ENCODE measurements at places on chromosomes 2 and 18.
A peak's percentile ranks its signal among the peaks of the same experiment; 100 is the strongest.

DNA sequence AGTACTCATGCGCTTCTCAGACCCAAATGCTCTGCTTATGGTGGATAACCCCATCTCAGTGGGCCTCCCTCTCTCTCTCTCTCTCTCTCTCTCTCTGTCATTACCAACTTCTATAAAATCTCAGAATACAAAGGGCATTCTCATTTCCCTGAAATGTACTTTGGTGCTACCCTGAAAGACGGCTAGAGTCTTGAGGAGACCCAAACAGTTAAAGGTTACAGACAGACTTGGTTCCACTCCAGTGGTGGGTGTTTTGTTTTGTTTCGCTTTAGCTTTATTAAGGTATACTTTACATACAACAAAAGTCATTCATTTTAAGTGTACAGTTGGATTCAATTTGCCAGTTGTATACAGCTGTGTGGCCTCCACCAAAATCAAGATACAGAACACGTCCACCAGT lies 60.9 kb downstream of the BCL11A start:
- no peak for DNase-seq

GRCh38 chr18:11955239-11956029 lies 25.9 kb upstream of the IMPA2 start:
- no peak for DNase-seq

DNA sequence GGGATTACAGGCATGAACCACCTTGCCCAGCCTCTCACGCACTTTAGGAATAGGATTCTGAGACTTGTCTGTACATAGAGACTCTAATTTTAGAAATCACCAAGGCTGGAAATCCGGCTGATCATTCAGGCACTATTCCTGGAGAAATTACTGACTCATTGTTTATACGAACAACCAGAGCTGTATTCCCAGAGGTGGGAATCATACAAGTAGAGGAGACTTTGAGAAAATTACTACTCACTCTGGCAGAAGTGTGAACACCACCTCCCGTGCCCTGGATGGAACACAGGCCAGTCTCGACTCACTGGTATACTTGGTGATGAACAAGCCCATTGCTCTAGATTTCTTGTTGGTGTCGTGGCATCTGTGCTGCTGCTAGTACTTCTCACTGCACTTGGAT lies 5.8 kb upstream of the ADNP2 start:
- no peak for DNase-seq

GRCh38 chr18:10152475-10152874 lies 238.7 kb downstream of the VAPA start:
- DNase-seq, result no peak

DNA sequence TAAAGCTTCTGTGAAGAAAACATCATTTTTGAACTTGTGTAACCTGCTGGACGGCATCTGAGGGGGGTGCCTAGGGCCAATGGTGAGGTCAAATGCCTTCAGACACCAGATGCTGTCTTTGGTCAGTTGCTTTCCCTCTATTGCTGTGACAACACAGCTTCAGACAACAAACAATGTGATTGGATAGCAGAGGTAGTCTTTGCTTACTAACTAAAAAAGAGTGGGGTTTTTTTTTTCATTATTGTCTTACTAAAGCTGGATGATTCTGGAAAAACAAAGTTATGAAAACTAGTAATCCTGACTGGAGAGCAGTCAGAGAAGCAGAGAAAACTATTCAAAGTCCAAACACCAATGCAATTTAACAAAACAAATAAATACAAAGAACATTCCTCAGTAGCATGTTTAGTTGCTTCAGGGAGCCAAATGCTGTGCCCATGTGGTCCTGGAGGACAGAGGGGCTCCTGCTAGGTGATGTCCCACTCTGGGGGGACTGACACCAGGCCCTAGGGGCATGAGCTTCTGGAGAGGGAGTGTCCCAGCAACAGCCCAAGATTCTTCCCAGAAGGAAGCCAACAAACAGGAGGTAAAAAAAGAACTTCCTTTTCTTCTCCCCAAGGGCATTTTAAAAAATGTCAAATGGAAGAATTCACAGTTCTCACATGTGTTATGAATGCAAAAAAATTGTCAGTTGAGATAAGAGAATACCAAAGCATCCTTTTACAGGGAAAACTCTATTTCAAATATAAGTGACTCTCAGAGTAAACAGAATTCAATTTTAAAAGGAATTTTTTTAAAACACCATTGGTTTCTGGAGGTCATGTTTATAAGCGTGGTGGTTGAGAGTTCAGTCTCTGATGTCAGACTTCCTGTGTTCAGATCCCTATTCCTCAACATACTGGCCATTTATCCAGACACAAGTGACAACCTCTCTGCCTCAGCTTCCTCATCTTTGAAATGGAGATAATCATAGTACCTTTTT lies 181.1 kb upstream of the PGAP1 start:
- DNase-seq, result no peak

DNA sequence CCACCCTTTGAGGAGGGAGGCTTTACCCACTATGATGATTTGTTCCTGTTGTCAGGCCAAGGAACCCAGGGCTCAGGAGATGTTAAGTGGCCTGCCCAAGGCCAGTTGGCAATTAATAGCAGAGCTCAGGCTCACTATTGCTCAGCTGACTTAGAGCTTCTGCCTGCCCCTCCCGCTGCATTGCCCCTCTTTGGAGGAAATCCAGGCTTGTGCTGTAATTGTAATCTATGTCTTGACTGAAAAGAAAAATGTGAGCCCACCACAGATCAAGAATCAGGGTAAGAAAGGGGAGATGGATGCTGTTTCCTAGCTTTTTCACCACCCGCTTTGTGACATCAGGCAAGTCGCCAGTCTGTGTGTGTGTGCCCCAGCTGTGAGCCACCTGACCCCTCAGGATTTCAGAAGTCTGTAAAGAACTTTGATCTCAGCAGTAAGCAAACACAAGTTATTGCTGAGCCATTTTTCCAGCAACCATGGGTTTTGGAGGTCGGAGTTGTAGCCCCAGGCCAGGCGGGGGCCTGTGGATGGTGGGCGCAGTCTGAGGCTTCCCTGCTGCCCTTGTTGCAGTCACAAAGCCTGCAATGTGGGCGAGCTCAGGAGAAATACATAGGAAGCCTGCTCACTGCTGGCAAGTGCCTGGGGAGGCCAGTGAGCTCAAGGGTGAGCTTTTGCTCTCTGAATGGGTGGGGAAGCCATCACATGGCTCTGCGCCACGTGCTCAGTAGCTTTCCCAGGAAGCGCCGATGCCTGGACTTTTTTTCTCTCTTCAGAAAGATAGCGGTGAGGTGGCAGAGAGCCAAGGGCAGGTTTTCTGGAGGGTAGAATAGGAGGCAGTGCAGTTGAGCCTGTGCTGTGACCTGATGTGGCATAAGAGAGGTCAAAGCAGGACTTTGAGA lies 6.1 kb downstream of the CABLES1 start:
- no peak for DNase-seq

DNA sequence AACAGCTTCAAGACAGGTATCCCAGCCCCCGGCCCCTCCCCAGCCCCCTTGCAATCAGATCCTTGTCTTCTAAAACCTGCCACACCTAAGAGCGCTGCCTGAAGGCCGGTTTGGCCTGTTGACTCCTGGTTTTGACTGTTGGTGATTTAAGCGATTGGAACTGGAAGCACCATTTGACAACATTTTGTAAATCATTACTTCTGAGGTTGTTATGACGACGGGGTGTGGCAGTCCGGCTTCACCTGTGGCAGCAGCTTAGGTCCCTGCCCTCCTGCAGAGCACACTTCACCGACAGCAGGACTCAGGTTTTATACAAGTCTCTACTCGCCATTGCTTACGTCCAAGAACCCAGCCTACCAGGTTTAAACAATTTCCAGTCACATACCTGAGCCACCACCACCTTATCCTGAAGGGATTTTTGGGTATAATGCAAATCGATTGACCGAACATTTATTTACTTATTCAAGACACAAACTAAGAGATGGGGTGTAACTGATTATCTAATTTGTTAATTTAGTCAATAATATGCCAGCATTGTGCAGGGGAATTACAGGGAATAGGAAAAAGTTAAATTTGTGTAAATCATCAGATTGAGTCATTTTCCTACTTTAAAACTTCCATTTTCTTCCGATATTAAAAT lies 707 bp upstream of the DGUOK start:
- no peak for DNase-seq

DNA sequence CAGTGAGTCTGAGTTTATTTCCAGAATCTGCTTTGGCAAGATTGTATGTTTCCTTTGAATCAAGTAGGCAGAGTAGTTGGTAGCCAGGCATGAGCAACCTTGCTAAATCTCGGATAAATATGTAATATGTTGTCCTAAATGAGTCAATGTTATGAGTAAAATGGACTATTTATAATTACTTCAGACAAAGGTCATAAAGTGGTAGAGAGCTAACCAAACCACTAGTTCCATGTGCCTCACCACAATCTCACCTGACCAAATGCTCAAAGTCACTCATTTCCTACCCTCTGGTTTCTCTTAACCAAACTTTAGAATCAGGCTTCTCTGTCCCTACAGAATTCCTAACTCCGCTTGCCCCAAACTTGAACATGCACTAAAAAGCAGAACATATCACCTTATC lies 261.2 kb upstream of the FSIP2 start:
- no peak for DNase-seq

GRCh38 chr2:59151805-59152204 lies 910.7 kb upstream of the FANCL start:
- DNase-seq, result no peak

- DNase-seq, result no peak
Measured at GRCh38 chr2:105377871-105378270, 21.0 kb downstream of the FHL2 start.

DNA sequence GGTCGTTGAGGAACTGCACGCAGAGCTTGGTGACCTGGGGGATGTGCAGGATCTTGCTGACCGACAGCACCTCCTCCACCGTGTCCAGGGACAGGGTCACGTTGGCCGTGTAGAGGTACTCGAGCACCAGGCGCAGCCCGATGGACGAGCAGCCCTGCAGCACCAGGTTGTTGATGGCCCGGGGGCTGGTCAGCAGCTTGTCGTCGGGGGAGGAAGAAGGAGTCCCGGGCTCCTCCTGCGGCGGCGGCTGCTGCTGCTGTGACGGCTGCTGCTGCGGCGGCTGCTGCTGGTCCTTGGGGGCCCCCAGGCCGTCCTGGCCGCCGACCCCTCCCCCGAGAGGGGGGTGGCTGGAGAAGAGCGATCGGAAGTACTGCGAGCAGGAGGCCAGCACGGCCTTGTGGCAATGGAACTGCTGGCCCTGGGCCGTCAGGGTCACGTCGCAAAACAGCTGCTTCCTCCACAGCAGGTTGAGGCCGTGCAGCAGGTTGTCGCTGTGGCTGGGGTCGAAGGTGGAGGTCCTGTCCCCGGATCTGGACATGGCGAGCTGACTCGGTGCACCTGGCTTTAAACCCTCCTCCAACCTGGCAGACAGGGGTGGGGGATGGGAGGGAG lies 2.7 kb downstream of the KLHL14 start:
- no peak for DNase-seq

DNA sequence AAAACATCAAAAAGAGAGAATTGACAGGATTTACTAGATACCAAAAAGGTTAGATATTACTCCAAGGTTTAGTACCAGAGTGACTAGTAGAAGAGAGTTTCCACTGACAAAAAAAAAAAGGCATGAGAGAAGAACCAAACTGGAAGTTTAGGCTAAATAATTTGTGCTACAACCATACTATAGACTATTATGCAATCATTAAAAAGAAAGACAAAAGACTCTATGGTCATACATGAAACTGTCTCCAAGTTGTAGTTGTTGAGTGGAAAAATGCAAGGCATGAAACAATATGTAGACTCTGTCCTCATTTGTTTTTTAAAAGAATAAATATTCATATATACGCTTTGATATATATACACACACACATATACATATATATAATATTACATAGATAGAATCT lies 1.7 kb upstream of the EXOC6B start:
- no peak for DNase-seq

GRCh38 chr2:112465382-112465781 lies 16.6 kb upstream of the TTL start:
- DNase-seq, result no peak

- DNase-seq, result peak; percentile 83
Measured at GRCh38 chr2:21633466-21633865, 509.7 kb downstream of the TDRD15 start.

DNA sequence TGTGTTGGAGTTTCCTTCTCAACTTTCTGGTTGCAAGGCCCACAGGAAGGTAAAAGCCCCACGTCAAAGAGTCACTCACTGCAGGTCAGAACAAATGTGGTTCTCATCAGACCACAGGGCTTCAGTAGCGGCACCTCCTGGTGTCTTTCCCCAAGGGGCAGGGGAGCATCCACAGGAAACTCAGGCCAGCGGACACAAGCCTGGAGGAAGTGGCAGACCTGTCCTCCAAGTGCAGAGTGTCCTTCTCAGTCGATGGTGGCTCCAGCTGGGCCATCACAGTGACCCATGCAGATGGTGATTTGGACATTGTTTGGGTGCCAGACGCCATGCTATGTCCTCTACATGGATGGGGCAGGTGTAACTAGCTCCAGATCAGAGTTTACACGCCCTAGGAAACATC lies 84.9 kb downstream of the ACKR3 start:
- DNase-seq, result no peak

GRCh38 chr2:208565690-208566416 lies 159.3 kb downstream of the PTH2R start:
- DNase-seq, result no peak

- no peak for DNase-seq
Measured at GRCh38 chr2:143909577-143910353, 610.2 kb downstream of the ZEB2 start.

DNA sequence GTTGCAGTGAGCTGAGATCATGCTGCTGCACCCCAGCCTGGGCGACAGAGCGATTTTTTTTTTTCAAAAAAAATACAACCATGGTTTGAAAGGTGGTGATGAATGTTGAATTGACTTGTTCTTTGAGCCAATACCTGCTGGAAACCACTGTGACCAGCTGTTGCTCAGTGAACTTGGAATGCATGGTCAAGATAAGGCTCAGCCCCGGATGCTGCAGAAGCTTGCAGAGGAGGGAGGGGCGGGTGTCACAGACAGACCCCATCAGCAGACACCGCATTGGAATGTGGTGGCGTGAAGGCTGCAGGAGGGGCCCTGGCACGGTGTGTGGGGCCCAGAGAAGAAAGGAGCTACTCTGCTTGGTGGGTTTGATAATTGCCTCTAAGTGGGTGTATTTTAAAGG lies 91.6 kb downstream of the ITGB1BP1 start:
- no peak for DNase-seq

GRCh38 chr2:127655209-127656073 lies 9.5 kb downstream of the GPR17 start:
- DNase-seq, result no peak

DNA sequence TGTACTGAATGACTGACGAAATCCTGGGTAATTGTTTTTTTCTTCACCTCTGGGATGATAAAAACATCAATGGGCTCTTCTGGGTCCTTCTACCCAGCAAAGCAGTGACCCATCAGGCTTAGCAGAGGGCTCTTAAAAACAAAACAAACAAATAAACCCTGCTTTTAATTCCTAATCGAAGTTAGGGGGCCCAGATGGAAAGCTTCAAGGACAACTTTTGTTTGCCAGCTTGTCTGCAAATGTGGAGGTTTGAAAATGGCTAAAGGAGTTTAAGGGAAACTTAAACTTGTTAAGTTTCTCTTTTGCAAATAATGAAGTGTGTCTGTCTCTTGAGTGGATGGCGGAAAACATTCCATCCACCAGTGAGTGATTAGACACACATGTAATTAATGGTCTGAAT lies 327.2 kb downstream of the SATB2 start:
- no peak for DNase-seq

- no peak for DNase-seq
Measured at GRCh38 chr2:171985076-171985475, 14.7 kb upstream of the METAP1D start.

All from NCI-H2081 treated with DMSO at 0.1 percent for 48 hours (cell line).